Stimulated activated CD8-positive, alpha-beta memory T cell treated with anti-CD3 and anti-CD28 coated beads, Interleukin-4, amount 100 ng/mL, for 1 hour (primary cell): ENCODE measurements at places on chromosomes 5 and 9.

GRCh38 chr9:96651626-96652025, 3.5 kb downstream of the PRXL2C start:
- DNase-seq = no peak

DNA sequence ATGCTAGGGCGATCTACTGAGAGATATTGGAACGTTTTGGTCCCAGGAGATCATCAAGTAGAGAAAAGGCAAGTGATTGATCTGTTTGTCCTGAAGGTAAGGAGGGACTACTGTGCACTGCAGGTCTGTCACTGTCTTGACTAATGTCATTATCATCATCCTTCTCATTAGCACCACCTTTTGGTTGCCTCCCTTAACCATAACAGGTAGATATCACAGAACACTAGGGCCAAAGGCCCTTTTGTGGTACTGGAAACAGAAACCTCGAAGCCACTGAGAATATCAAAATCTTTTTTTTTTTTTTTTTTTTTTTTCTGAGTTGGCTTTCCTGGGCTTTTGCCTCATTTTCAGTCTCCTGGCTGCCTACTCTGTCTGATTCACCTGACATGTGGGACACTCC, 134.0 kb downstream of the KCTD16 start:
- DNase-seq = no peak

GRCh38 chr5:130400091-130400490, 495.8 kb downstream of the CHSY3 start:
- no peak for DNase-seq

- DNase-seq = no peak
Measured at GRCh38 chr9:16974436-16974835, 104.0 kb upstream of the BNC2 start.

DNA sequence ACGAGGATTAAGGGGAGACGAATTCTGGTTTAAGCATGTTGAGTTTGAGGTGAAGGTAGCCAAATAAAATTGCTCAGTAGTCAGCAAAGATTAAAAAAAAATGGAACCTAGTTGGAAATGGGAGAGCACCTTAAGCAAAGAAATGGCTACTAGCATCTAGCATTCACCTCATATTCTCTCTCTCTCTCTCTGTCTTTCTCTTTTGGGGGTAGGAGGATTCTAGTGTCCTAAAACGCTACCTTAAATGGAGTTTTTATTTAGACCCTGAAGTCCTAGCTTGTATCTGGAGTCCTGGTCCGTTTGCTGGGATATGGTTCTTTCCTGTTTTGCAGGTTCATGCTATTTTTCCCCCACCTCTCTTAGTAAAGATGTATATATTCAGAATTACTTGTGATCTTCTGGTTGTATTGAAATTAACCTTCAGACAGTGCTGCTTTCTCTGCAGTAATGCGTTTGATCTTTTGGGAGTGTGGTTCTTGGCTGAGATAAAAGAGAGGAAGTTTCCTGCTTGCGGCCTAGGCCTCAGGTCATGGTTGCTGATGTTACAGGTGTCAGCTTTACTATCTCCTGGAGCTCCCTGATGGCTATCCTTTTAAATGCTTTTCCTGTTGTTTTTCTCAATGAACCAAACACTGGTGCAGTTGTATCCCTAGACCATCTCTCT, 8.0 kb downstream of the TGFBR1 start:
- DNase-seq = no peak

DNA sequence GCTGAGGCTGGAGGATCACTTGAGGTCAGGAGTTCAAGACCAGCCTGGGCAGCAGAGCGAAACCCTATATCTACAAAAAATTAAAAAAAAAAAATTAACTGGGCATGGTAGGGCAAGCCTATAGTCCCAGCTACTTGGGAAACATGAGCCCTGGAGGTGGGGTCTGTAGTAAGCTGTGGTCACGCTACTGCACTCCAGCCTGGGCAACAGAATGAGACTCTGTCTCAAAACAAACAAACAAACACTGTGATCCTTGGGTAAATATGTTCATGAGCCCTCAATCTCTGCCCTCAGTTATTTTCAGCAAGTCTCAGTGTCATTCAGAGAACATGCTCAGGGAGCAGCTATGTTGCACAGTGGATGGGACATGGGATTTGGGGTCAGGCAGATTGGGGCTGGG, 76.2 kb downstream of the PTTG1 start:
- no peak for DNase-seq

DNA sequence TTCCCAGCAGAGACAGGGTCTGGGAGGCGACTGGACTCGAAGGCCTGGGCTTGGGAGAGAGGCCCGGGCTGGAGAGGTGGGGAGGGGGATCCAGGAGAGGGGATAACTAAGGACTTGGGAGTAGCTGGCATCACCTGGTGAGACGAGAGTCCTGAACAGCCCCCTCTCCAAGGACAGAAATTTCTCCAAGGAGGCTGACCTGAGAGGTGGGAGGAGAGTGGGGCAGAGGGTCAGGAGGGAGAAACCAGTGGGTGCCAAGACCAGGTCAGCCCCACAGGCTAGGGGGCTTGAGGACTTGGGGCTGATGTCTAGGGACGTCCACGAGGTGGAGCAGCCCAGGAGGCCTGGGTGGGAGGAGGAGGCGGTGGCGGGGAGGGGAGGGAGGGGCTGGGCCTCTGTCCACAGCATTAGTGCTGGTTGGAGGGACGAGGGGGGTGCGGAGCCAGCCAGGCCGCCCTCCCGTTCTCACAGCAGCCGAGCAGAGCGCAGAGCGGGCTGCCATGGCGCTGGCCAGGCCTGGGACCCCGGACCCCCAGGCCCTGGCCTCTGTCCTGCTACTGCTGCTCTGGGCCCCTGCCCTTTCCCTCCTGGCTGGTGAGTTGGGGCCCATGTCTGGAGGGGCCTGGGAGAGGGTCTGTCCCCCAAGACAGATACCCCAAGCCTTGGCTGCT, at the start of gene CRB2:
Gene CRB2, plus strand, starts transcription at position 437 of the 671 bp plus-strand sequence. Its CDS starts 64 bp downstream, at position 501.
- DNase-seq = no peak

- no peak for DNase-seq
Measured at GRCh38 chr9:114000671-114001409, 77.3 kb downstream of the AMBP start.
